ENCODE measurements at places on chromosomes 13 and 19.

GRCh38 chr19:4057931-4058692 lies 8.6 kb downstream of the ZBTB7A start:
- peak; percentile 92 for DNase-seq

GRCh38 chr13:33119856-33120543 lies 103.8 kb downstream of the KL start:
- DNase-seq = no peak

DNA sequence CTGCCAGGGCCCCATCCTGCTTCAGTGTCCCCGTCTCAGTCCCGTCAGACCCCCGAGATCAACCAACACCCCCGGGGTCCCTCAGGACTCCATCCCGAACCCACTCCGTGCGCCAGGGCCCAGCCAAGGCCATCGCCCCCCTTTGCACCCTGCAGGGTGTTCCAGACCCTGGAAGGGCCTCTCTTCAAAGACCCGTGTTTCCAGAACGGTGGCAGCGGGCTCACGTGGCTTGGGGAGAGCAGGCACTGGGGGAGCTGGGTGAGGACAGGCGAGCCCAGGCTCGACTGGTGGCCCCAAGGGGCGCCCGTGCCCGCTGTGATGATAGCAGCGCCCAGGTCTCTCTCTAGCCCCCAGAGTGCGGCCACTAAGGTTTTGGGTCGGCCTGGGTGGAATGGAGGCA lies 1.4 kb downstream of the KASH5 start:
- DNase-seq = no peak

GRCh38 chr19:31266196-31266595 lies 83.0 kb downstream of the TSHZ3 start:
- no peak for DNase-seq

DNA sequence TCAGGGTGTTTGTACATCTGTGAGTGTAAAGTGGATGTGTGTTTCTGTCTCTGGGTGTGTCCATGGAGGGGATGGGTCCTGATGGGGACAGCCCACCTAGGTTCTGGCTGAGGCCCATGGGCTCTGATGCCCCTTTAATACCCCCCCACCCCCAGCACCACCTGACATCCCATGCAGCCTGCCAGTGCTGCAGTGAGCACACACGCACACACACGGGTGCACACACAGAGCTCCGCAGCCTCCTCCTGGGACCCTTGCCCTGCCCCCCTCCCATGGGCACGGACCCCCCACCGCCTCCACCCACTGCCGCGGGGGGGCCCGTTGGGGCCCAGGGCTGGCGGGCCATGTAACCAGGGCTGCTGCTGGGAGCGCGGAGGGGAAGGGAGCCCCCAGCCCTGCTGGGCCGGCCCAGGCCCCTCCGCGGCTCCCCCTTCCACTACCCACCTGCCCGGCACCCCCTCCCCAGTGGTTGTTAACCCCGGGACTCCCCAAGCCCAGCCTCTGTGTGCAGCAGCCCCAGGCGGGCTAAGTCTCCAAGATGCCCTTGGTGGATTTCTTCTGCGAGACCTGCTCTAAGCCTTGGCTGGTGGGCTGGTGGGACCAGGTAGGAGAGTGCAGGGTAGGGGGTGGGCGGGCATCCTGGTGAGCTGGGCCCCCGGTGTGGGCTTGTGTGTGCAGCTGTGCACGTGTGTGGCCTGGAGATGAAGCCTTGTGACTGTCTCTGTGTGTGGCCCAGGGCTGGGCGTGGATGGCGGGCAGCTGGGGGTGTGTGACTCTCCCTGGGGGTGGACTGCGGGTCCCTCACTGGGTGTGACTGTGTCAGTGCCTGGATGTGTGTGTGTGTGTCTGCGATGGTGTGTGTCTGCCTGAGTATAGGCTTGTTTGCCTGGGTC lies 32.6 kb downstream of the PDE4A start:
- no peak for DNase-seq

- no peak for DNase-seq
Observed at GRCh38 chr13:111844222-111844671, 222.7 kb upstream of the SOX1 start.

DNA sequence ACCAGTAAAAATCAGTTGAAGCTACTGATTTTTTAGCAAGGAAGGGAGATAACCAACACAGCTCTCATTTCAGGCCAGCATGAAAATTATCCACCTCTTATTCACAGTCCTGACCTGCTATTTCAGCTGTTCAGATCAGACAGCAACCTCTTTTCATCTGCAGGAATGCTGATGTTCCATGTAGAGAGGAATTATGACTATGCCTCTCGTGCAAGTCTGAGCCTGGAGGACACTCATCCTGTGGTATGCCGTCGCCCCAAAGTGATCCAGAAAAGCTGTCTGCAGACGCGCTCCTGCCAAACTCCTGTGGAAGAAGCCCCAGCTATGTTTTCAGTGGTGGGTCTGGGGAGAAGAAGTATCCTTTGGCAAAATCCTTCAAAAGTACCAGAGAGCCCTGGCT lies 563.5 kb upstream of the SLITRK1 start:
- DNase-seq = peak; percentile 13

DNA sequence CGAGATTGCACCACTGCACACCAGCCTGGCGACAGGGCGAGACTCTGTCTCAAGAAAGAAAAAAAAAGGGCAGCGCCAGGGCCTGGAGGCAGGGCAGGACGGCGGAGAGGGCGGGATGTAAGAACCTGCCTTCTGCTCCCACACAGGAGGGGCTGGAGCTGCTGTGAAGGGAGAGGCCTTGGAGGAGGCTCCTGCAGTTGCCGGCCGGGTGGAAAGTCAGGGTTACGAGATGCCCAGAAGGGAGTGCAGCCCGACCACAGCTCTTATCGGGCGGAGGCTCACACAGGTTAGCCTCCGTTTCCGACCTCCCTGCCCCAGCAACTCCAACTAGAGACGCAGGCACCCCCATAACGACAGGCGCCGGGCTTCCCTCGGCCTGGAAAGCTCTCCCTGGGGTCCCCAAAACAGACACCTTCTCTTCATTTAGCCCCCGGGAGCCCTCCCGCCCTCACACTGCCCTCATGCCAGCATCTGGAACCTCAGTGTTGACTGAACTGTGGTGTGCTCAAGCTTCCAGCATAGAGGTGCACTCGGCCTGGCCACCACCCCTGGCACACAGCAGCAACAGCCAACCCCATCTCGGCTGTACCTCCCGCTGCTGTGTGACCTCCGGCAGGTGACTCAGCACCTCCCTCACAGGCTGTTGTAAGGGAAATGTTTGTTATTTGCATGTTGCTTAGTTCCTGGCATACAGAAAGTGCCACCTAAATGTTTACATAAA lies 1.4 kb downstream of the PLPP2 start:
- no peak for DNase-seq
